ENCODE measurements at places on chromosomes 6 and 20.

GRCh38 chr20:20365480-20366161 lies 2.3 kb upstream of the INSM1 start:
- DNase-seq = no peak

- DNase-seq = peak; percentile 17
Observed at GRCh38 chr6:136646377-136646776, 96.2 kb upstream of the MAP7 start.

GRCh38 chr20:25499855-25500434 lies 85.4 kb downstream of the NINL start:
- DNase-seq = no peak

DNA sequence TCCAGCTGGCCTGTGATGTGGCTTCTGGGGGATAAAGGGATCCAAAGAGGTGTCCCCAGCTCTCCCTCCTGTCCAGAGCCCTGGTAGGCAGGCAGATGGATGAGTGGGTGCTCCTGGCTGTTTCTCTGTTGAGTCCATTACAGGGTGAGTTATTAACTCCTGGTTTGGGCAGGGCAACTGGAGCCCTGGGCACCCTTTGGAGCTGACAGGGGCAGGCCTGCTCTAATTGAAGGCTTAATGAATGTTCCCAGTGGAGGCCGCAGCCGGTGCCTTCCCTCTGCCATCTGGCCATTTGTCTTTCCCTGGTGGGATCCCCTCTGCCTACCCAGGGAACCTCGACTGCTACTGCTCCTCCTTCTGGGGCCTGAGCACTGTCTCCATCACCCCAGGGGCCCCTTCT lies 44.7 kb upstream of the MLN start:
- DNase-seq = no peak

- peak; percentile 92 for DNase-seq
Observed at GRCh38 chr6:81767163-81767891, 14.8 kb upstream of the TENT5A start.

DNA sequence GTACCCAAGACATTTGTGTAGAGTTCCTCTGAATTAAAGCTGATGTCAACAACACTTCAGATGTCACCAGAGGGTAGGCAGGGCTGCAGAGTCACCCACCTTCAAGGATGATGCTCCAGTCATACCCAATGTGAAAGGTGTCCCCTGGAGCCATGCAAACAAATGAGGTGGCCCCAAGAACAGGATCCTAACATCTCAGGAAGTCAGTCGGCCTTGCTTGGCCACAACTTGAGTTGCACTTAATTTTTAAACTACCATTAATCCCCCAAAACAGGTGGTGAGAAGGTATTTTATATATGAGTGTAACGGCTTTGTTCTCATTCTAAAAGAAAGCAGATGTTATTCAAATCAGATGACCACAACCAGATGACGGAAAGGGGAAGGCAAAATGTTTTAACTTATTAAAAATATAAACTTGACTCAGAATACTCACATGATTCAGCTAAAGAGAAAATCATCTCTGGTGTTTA lies 21.1 kb upstream of the SERPINB1 start:
- DNase-seq = peak; percentile 47

DNA sequence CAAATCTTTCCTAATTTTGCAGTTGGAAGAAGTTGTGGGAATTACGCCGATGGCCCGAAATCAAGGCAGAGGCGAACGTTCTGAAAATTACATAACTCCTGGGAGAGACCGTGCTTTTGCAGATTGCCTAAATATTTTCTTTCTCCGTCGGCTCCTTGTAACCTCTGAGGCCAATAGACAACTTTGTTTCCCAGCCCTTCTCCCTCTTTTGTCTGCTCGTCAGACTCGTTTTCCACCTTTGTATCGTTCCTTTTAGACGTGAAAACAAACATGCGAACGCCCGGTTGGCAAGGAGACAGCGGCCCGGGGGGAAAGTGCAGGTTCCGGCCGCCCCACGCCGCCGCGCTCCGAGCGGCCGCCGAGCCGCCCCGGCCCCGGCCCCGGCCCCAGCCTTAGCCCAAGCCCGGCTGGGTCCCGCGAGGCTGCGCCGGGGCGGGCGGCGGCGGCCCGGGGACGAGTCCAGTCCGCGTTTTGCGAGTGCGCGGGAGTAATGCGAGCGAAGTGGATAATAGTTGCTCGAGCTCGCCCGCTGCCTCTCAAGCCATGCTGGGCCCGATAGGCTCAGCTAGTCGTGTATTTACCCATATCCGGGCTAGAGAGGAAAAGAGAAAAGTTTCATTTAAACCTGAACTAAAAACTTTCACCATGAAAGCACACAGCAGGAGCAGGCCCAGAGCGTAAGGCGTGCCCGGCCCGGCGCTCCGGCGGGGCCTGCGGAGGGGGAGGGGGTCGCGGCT lies at the start of gene ARID1B:
Gene ARID1B (plus strand): TSS at position 539 of the 737 bp plus-strand sequence. CDS start 303 bp downstream, outside the sequence.
- DNase-seq = peak; percentile 86

GRCh38 chr6:128885381-128885780 lies 2.4 kb downstream of the LAMA2 start:
- DNase-seq = no peak

DNA sequence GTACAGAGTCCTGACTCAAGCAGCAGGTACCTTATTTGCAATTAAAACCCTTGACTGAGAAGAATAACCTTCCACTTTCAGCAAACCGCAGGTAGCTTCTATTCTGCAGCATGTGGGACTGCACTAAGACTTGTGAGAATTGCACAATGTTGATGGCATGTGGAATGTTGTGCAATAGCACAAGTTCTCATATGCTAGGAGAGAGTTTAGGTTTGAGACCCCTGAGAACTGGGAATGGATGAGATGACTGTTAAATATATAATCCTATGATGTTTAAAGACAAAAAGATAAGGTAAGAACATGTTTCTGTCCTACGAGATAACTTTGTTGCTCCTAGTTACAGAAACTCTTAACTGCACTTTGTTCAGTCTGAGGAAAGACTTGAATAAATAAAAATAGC lies 194.6 kb downstream of the OTOR start:
- peak; percentile 48 for DNase-seq

- DNase-seq = no peak
Observed at GRCh38 chr6:138230759-138231380, 12.6 kb upstream of the PBOV1 start.

DNA sequence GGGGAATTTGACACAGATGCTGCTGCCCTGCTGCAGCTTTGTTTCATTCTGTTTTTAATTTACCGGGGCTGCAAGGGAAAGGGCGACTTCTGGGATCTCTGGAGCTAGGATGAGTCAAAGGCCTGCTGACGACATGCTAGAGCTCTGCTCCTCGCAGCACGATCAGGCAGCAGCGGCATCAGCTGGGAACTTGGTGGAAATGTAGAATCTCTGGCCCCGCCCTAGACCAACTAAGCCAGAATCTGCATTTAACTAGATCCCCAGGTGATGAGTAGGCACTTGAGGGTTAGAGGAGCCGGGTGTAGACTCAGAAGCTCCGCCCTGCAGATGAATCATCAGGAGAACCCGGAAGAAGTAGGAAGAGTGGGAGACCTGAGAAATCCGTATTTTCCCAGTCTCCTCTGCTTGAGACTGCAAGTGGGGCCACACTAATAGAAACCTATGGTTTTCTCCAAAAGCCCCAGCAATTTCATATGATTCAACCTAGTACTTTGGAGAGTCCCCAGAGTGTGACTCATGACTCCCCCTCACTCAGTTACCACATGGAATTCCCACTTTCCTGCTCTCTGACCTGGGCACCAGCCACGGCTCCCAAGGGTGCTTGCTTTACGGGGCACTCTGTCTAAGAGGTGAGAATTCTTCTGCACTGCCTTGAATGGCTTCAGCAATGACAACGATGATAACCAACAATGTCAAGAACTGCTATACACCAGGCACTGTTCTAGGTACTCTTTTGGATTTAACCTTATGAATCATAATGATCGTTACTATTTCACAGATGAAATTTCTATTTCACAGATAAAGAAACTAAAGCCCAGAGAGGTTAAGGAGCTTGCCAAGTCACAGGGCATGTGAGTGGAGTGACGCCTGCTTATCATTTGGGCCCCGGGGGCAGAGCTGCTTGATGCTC lies 18.1 kb downstream of the TUBB2B start:
- peak; percentile 97 for DNase-seq

DNA sequence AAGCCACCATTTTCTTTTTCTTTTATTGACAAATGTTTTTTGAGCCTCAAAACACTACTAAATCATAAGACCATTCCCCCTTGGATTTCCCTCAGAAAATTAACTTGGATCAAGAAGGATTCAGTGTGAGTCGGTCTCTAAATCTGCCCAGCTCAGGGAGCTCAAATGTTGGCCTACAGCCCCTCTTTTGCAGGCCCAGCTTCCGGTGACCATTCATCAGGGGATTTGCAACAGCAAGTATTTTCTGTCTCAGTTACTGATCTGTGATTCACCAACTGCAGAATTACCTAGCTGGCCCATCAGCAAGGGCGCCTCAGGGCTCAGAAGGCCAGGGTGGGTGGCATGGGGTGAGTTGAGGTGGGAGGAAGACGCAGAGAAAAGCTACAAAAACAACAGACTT lies 318.1 kb downstream of the CDC5L start:
- no peak for DNase-seq

DNA sequence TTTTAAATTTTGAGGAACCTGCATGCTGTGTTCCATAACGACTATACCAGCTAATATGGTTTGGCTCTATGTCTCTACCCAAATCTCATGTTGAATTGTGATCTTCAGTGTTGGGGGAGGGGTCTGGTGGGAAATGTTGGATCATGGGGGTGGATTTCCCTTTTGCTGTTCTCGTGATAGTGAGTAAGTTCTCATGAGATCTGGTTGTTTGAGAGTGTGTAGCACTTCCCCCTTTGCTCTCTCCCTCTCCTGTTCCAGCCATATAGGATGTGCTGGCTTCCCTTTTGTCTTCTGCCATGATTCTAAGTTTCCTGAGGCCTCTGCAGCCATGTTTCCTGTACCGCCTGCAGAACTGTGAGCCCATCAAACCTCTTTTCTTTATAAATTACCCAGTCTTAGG lies 61.8 kb upstream of the NEDD9 start:
- no peak for DNase-seq

- DNase-seq = no peak
Observed at GRCh38 chr20:51142448-51142847, 119.5 kb upstream of the KCNG1 start.

DNA sequence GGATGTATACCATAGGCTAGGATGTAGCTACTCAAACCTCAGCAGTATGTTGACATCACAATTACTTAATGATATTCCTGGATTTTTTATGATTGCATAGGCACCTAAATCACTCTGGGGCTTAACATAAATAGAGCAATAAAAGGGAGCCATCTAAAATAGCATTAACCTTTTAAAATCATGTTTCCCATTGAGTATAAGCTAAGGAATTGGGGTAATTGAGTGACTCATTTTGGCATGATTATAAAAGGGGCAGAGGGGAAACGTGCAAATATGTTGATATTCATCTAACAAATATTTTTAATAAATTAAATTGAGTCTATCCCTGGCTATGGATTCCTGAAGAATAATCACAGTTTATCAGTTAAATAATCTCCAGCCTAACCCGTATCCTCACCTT lies 74.0 kb upstream of the ADGRF1 start:
- no peak for DNase-seq

DNA sequence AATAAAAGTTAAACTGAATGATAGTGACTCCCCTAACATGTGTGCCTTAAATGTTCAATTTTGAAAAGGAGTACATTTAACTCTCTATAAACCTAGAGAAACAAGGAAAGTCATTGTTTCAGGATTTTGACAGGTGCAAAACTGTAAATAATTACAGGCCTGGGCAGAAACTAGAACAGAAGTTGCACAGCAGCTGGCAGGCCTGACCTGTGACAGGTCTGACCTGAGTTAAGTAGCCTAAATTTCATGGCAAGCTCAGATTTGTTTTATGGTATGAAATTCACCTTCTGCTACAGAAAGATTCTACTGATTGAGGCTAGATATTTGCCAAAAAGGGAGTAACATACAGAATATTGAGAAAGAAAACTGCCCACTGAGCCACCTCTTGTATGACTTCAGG lies 166.1 kb downstream of the CDKAL1 start:
- DNase-seq = no peak

DNA sequence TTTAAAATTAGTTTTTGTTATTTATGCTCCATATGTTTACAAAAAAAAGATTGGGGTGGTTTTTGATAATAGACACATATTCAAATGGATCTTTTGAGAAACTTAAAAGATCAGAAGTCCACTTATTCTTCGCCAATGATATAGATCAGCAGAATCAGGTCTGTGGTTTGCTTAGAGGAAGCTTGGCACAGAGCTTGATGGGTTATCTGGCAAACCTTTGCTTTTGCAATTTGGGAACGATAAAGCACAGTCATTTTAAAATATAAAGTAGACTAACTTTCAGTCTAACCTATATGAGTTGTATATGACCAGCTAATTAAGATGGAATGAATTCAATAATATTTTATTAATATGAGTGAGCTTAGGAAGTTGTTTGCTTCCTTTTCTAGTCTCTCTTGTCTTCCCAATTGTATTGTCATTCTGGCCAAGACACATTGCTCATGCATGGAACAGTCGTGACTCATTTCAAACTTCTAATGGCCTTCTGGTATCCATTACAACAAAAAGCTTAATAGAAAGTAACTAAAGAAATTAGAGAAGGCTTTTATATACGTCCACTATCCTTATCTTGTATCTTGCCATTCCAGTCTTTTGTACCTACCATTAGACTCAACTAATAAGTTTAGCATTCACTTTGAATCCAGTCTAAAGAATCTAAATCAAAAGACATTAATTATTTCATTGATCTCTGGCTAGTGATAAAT lies 118.7 kb downstream of the TBX18 start:
- DNase-seq = peak; percentile 67

GRCh38 chr6:56690519-56691285 lies 48.0 kb upstream of the DST start:
- peak; percentile 80 for DNase-seq

- peak; percentile 59 for DNase-seq
Observed at GRCh38 chr6:84825461-84825860, 61.1 kb upstream of the TBX18 start.

DNA sequence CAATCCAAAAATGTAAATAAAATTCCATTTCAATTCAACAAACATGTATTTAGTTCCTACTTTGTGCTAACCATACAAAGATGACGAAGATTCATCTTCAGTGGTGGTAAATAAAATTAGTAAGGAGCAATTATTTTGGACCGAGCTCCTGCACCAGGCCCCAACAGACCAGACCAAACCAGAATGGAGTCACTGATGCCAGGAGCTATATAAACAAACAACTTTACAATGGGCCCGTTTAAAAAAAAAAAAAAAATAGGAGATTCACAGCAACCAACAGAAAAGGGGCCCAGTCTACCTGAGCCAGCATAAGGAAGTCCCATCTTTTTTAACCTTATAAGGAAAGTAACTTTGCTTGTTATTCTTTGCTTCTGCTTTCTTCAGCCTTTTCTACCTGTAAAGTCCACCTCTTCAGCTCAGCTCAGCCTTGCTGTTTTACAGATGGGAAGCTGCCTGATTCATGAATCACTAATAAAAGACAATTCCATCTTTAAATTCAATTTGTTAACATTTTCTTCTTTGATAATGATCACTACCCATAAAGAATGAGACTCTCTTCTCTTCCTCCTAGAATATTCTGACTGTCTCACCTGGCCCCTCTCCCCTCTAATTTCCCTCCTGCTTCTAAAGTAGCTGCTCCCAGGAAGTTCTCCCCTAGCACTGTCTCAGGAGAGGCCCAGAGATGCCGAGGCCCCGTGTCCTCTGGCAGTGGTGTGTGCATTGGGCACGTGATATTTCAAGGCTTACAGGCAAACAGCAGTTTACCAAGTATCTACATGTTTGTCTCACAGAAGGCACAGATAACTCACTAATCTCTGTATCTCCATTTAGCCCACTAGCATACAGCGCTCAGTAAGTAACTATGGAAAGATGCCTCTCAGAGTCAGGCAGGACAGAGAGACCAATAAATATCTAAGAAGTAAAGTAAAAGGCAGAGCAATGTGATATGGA lies 8.4 kb downstream of the MBOAT1 start:
- no peak for DNase-seq

- DNase-seq = no peak
Observed at GRCh38 chr6:165661664-165662025, 1.4 kb downstream of the PDE10A start.

All from fibroblast of skin of abdomen (primary cell).